ENCODE measurements at places on chromosomes 2 and 18.
A peak's percentile ranks its signal among the peaks of the same experiment; 100 is the strongest.

DNA sequence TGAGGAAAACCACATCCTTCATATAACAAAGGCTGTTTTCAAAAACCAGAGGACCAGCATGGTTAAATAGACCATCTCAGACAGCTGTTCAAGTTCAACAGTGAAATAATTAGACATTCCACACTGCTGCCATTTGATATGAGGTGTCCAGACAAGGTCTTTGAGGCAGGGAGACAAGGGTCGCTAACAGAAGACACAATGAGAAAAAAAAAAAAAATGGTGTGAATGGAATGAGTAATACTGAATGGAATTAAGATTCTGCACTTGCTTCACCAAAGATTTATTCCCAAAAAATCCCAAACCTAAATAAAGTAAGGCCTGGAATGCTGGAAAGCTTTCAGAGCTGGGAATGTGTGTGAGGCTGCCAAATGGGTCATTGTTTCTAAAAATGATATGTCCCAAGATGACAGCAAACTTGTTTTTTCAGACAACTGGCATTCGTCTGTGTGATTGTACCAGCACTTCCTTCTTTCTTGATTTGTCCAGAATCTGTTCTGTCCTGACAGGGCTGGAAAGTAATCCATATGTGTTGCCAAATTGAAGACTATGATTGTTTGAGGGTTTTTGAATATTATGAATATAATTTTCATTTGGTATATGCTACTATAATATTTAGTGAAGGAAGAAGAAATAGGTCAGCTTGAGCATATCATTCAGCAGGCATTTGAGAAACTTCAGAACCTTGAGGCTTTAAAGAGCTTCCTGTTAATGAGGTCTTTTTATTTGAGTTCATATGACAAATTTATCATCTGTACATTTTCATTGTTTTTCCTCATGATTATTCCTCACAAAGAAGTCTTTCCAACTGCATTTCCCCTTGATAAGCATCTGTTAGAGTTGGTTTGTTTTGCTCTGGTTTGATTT, 85.2 kb upstream of the ITGA4 start:
- DNase-seq: no peak

DNA sequence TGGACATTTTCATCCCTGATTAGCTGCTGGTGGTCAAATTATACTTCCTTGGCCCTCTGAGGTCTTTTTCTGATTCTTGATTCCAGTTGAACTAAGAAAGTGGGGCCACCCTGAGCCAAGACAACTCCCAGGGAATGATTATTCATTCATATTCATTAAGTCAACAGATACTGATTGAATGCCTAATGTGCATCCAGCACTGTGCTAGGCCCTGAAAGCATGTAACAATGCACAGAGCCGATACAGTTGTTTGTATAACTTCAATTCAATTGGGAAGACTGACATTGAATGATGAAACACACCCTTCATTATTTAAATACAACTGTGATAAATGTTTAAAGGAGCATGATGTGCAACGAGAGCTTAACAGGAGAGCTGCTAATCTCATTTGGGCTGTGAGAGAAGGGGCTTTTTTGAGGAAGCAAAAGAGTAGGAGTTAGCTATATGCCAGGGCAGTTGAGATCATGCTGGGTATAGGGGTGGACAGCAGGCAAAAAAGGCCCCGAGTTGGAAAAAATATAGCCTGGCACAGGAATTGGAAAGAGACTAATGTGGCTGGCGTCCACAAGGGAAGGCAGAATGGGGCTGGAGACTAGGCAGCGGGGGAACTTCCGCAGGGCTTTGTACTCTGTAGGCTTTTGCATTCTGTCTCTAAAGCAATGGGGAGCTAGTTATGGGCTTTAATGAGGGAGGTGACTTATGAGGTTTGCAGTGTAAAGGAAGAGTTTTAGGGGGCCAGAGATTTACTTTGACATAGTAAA, 57.2 kb upstream of the ACVR1 start:
- no peak for DNase-seq

GRCh38 chr2:68089961-68090360, 27.2 kb upstream of the C1D start:
- peak; percentile 54 for DNase-seq

DNA sequence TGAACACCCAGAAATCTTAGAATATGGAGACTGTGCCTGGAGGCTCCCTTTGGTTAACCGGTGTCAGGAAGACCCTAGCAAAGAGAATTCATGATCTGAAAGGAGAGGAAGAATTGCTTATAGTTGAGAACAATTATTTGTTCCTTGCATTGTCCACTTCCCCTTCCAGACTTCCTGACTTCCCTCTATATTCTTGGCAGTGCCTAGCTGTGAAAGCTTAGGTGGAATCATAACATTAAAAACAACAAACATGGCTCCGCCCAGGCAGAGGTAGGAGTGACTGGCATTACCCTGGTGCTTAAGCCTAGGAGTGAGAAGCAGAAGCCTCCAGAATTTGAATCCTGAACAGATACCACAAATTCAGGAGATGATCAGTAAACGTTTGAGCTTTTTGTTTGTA, 1.9 kb downstream of the TTL start:
- no peak for DNase-seq

DNA sequence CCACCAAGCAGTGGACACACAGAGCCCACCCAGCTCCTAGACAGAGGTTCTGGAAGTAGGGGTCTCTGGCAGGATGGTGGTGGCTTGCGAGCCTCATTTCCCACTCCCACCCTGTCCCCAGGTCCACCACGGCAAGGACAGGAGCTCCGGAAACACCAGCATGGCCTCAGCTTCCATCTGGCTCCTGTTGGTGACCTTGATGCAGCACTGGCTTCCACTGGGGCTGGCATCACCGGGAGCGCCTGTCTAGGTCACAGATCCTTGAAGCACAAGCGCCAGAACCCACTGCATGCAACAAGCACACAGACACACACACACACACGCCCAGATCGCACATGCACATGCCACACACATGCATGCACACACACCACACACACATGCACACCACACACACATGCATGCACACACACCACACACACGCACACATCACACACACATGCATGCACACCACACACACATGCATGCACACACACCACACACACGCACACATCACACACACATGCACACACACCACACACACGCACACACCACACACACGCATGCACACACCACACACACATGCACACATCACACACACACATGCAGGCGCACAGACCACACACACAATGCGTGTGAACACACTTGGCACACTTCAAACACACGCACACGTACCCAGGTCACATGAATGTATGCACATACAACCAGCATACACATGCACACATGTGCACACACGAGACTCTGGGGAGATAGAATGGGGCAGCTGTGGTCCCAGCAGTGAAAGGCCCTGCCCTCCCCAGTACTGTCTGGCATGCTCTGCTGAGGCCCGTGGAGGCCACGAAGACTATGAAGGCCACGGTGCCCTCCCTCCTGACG, 63.7 kb downstream of the TWIST2 start:
- no peak for DNase-seq

DNA sequence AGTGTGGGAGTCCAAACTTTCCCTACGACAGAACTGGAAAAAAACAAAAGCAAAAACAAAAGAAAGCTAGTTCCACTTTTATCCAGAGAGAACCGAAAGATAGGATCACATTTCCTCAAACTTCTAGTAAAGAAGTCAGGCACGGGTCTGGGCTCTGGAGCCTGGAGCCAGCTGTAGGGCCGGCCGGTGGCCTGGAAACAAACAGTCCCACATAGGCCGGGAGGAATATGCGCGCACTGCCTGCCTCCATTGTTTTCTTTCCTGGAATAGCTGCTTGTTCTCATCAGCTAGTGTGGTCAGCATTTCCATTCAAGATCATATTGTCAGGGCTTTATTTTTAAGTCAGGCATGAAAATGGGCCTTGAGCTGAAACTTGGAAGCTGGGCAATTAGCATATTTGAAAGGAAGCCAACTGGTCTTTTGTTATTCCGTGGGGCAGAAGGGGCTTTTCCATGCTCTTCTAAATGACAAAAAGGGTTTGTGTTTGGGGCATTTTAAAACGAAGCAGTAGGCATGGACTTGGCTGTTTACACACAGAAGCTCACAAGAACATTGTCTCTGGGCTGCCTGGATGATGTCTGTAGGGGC, 58.7 kb upstream of the RFX8 start:
- no peak for DNase-seq

- DNase-seq: no peak
Measured at GRCh38 chr2:127193164-127193966, 26.7 kb downstream of the CYP27C1 start.

- no peak for DNase-seq
Measured at GRCh38 chr18:80258640-80259039, 11.3 kb upstream of the PARD6G start.

GRCh38 chr18:6132751-6133368, 237.5 kb upstream of the TMEM200C start:
- DNase-seq: no peak

DNA sequence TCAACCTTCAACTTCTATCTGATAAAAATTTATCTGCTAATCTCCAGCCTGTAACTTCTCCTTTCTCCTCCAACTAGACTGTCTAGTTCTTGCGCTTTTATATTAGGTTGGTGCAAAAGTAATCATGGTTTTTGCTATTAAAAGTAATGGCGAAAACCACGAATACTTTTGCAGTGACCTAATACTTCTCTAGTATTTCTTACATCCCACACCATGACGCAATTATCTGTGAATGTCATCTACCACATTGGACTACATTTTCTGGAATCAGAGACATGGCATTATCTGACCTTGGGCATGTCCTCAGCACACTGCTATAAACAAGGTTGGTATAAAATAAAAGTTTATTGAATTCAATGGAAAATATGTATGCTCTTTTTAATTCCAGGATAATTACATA, 370.2 kb upstream of the LYPD1 start:
- DNase-seq: no peak

Measured in NCI-H1105 (cell line).